CD4-positive, alpha-beta T cell treated with Interleukin-1 beta for 1 hour (primary cell): ENCODE measurements at places on chromosomes 3 and 15.
A peak's percentile ranks its signal among the peaks of the same experiment; 100 is the strongest.

- no peak for DNase-seq
These were observed 252.4 kb upstream of the UBE2E1 start for GRCh38 chr3:23553353-23553752.

DNA sequence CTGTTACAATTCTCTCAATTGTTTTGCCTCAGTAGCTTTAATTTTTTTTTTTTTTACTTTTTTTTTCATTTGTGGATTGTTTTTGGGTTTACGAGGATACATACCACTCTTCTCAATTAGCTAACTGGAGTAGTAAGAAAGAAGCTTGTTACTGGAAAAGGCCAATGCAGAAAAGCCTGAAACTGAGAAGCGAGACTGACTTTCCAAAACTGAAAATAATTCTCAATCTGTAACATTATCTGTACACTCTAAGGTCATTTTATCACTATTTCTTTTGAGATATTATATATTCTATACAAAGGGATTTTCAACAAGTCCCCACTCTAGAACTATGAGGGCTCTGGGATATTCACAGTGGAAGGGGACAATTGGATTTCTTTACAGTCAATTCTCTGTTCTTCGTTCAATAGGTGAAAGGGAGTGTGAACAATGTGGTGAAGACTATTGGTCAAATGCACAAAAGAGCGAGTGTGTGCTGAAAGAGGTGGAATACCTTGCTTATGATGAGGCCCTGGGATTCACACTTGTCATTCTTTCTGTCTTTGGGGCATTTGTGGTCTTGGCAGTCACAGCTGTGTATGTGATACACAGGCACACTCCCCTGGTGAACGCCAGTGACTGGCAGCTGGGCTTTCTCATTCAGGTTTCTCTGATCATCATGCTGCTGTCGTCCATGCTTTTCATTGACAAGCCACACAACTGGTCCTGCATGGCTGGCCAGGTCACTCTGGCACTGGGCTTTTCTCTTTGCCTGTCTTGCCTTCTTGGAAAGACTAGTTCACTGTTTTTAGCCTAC, 83.9 kb upstream of the KCNAB1 start:
- DNase-seq, result no peak

DNA sequence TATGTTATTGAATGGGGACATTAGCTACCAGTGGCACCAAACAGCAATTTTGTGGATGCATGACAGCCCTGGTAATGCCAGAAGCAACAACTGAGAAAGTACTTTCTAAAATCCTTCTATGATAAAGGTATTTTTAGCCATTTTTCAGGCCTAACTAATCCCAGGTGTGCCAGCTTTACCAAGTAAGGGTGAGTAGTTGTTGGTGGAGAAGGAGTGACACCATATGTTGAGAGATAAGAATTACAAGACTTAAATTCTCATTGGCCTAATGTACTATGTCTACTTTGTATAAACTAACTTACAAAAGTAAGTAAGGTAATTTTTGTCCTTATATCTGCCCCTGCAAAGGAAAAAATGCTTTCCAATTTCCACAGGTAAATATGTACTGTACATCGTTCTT, 4.1 kb upstream of the COX17 start:
- no peak for DNase-seq

DNA sequence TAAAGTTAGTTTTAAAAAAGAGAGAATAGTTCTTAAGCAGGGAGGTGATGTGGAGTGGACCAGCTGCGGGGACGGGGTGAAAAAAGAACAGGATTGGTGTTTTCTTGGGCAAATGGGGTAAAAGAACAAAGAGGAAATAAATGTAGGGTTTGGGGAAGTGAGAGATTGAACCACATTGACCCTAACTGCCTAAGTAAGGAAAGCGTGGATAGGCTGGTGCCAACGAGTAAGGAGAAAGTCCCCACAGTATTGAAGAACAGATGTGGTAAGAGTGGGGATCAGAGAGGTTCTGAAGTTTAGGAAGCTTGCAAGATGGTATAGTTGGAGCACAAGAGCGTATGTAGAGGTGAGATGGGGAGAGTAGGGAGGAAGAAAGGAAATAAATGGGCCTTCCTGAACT, 17.0 kb downstream of the IREB2 start:
- peak; percentile 2 for DNase-seq

DNA sequence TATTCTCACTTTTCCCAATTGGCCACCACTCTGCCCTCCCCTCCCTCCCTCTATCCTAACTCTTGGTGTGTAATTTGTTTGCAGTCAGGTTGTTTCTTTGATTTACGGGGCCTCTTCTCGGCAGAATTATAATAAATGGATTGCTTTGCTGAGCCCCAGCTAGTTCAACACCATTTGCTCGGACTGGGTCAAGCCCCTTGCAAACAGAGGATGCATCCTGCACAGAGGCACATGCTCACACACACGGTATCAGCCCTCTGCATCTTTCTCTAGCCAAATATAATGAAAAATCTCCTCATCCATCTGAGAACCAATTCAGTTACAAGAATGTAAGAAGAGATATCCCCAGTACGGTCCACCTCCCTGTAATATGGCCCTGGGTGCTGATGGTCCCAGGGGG, 97.7 kb downstream of the EPHB1 start:
- no peak for DNase-seq
